NCI-H1417 treated with DMSO at 0.1 percent for 48 hours (cell line): ENCODE measurements at places on chromosomes 1 and 21.

DNA sequence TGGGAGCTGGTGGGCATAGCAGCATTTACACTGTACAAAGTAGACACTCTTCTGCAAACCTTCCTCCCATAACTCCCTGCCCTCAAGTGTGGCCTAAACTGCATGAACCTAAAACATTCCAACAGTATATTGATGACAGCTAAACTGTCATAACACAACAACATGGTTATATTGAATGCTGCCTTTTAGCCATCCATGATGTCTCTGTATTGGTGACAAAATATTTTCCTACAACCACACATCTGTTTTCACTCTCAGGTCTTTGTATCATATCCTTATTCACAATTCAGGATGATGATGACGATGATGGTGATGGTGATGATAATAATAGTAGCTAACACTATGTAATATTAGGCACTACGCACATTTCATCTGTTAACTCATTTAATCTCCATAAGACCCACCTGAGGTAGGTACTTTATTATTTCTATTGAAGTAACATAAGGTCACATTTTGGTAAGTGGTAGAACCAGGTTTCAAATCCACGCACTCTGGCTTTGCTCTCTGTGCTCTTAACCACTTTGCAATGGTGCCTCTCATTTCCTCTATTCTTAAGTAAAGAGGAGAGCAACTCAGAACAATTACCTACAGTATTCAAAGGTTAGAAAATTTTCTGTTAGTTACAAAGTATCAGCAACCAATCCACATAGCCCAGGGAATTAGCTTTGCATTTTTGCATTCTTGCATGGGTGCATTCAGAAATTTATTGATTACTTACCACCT, 185.1 kb upstream of the LMO4 start:
- DNase-seq, result no peak

GRCh38 chr1:119815928-119816327, 4.7 kb upstream of the REG4 start:
- DNase-seq, result no peak

GRCh38 chr1:53408013-53408754, 51.0 kb upstream of the DMRTB1 start:
- no peak for DNase-seq

GRCh38 chr1:195173753-195174152, 1434.5 kb downstream of the KCNT2 start:
- no peak for DNase-seq

- DNase-seq, result no peak
Measured at GRCh38 chr1:180503280-180503862, 994 bp upstream of the ACBD6 start.

DNA sequence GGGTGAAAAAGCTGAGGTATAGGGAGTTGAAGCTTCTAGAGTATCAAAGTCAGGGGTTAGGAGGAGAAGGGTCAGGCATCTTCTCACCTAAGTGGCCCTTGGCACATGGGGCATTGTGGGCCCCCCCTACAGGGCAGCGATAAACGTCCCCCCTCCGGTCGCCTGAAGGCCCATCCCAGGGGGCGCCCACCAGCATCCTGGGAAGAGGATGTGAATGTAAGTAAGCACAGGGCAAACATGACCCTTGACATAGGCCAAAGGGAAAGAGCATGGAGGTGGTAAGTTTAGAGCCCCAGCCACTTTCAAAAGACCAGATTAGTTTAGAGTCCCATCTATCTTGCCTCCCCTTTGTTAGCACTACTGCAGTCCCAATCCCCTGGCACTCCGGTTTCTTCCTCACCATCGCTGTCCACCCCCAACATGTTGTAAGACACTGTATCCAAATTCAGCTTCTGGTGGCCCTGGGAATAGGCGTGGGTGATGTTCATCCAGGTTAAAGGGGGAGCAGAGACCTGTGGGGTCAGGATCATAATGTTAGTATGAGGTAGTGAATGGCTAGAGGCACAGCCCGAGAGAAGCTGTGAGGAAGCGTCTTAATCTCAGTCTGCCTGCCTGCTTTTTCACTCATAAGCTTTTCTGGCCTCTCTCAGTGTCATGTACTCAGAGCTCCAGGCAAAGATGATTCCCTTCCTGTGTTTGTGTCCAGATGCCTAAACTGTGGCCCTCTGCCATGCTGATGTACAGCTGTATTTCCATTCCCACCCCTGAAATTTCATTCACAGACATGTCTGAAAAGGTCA, 2.7 kb downstream of the ITGA10 start:
- DNase-seq, result no peak

GRCh38 chr21:32456497-32456918, 44.0 kb downstream of the EVA1C start:
- no peak for DNase-seq

DNA sequence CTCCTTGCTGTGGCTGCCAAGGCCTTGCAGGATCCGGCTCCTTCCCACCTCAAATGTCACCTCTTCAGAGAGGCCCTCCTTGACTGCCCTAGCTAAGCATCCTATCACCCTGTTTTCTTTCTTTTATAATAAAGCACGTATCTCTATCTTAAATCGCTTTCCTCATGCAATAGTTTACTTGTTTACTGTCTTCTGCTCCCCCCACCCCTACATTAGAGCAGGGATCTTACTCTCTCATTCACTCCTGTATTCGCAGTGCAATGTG, 36.4 kb downstream of the MYOM3 start:
- no peak for DNase-seq

DNA sequence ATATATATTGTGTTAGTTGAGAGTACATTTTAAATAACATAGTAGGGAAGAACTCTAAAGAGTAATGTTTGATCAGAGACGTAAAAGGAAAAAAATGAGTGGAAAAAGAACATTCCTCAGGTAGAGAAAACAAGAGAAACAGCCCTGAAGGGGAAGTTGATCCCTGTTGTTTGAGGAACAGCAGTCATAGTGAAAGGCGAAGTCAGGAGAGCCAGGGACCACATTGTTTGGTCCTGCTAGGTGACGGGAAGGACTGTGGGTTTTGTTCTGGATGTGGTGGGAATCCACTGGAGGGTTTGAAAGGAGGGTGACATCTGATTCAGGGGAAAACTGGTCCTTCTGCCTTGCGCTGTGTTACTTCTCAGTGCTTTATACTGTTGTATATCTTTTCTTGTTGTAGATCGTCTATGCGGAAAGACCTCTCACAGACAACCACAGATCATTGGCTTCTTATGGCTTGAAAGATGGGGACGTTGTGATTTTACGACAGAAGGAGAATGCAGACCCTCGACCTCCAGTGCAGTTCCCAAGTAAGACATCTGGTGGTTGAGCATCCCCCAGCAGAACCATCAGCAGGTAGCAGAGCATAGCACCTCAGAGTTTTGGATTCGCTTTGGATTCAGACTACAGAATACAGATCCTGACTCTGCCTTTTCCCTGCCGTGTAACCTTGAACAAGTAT, 9.2 kb downstream of the DDI2 start:
- DNase-seq, result no peak

GRCh38 chr1:26121854-26122773, 10.5 kb downstream of the PDIK1L start:
- no peak for DNase-seq

DNA sequence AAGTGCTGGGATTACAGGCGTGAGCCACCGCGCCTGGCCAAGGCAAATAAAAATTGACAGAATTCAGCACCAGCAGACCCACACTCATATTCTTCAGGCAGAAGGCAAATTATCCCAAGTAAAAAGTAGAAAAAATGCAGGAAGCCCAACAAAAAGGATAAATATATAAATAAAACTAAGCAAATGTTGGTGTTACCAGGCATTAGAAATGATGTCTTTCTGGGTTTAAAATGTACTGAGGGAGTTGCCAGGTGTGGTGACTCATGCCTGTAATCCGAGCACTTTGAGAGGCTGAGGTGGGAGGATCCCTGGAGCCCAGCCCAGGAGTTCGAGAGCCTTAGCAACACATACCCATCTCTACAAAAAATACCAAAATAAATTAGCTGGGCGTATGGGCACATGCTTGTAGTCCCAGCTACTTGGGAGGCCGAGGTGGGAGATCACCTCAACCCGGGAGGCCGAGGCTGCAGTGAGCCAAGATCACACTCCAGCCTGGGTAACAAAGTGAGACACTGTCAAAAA, 6.3 kb downstream of the INTS11 start:
- DNase-seq, result no peak

DNA sequence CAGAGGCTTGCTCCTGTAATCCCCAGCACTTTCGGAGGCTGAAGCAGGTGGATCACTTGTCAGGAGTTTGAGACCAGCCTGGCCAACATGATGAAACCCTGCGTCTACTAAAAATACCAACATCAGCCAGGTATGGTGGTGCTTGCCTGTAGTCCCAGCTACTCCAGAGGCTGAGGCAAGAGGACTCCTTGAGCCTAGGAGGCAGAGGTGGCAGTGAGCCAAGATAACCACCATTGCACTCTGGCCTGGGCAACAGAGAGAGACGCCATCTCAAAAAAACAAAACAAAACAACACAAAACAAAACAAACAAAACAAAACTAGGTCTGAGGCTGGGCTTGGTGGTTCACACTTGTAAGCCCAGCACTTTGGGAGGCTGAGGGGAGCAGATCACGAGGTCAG, 38.7 kb upstream of the RAP1GAP start:
- no peak for DNase-seq

GRCh38 chr1:22452481-22452957, 868 bp downstream of the ZBTB40 start:
- DNase-seq, result no peak

DNA sequence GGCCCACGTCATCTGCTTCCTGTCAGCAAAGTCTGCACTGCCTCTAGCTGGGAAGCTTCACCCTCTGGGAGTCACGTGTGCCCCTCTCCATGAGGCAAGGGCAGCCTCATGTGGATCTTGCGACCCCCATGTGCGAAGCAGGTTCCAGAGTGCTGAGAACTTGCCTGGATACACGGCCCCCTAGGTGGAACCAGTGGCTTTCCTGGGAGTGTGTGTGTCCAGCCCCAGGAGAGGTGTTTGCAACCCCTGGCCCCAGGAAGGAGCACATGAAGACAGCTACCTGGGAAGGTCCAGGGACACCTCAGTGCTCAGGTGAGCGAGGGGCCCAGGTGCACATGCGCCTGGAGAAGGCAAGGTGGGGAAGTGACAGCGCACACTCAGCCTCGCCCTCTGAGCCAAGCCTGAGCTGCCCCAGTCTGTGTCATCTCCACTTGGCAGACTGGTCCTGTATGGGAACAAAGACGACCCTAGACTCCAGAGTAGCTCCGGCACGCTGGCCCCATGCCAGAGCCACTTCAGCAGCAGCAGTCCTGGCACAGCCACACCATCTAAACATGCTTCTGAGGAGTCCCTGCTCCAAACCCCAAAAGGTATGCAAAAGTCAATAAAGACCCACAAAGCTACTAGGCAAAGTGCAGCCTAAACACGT, 8.9 kb downstream of the LSS start:
- no peak for DNase-seq

GRCh38 chr1:202615501-202616354, 94.5 kb downstream of the SYT2 start:
- DNase-seq, result no peak

GRCh38 chr1:13799502-13800283, 99.7 kb downstream of the PRDM2 start:
- DNase-seq, result no peak

GRCh38 chr1:64836802-64837201, 91.9 kb downstream of the RAVER2 start:
- DNase-seq, result no peak

DNA sequence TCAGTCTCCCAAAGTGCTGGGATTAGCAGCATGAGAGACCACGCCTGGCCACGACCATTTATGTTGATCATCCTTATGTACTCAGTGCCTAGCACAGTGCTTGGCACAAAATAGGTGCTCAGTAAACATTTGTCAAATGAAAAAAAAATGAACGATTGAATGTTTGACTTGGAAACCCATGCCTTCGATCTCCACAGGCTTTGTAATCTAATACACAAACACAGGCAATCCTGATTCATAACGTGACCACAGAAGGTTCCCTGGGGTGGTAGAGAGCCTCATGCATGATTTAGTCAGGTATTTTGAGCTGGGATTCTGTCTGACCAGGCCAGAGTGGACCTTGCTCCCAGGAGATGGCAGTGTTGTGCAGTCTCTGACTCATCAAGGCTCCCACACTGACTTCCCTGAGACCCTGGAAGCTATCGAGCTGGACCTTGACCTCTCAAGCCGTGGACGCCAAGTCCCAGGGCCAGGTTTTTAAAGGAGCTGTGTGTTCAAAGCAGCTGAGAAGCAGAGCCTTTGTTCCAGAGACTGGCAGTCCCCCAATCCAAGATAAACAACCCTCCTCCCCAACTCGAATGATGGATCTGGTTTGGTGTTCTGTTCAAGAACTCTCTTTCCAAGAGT, 81.1 kb downstream of the PGM1 start:
- no peak for DNase-seq

DNA sequence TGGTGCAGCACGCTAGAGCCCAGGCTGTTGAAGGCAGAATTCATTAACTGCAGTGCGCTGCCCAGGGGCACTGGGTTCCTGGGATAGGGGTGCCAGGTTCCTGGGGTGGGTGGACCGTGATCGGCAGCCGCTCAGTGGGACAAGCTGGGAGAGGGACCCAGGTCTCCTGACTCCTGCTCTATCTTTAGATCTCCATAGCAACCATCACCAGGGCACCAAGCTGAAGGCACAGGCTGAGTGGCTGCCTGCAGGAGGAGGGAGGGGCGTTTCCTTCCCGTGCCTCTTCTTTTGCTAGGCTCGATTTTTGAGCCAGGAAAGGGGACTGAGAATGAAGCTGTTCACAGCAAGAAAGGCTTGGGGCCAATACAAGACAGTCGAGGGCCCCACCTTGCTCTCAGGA, 20.9 kb upstream of the CDCP2 start:
- DNase-seq, result no peak

GRCh38 chr1:17276568-17276967, 27.7 kb downstream of the PADI3 start:
- no peak for DNase-seq

- no peak for DNase-seq
Measured at GRCh38 chr1:111633736-111634247, 14.2 kb downstream of the RAP1A start.

- DNase-seq, result no peak
Measured at GRCh38 chr1:152907686-152908601, at the start of gene IVL. Gene IVL (plus strand): TSS chr1:152908546. CDS start chr1:152909798, 1,252 bp downstream.

GRCh38 chr1:28199328-28200233, 23.1 kb upstream of the PTAFR start:
- no peak for DNase-seq

DNA sequence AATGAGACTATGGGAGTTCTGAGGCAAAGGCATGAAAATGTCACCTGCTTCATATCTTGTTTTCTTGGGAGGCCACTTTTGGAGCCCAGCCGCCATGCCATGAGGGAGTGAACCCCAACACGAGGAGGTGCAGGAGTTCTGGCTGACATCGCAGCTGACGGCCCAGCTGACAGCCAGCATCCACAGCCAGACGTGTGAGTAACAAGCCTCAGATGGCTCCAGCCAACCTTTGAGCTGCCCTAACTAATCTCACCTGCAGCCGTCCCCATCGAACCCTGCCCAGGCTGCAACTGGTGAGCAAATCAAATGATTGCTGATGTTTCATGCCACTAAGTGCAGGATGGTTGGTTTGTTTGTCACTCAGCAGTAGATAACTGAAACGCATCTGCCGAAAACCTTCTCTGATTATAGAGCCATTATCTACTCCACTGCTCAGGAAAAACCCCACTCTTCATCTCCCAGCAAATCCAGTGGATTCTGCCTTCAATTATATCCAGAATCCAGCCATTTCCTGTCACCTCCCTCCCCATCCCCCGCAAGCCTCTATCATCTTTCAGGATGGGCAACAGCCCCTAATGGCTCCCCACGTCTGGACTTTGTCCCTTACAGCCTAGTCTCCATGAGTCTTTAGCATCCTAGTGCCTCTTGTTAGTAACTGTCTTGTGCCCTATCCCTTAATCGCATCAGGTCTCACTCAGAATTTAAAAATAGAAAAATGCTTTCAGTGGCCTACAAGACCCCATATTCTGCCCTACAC, 18.5 kb upstream of the RAB4A start:
- no peak for DNase-seq

- DNase-seq, result no peak
Measured at GRCh38 chr1:4045397-4046010, 145.4 kb upstream of the C1orf174 start.
